Mammary epithelial cell (primary cell): ENCODE measurements at places on chromosomes 6 and 20. TPM values are rescaled to one million over a fixed set of nuclear protein-coding genes. Genes with fewer than 3 reads are reported as not detected.

The HLA-DMA gene
- 1.5 TPM for total RNA-seq

The MKKS gene
- total RNA-seq: 23.4 and 24.4 TPM in 2 replicates

The PAK5 gene
- 0.07 TPM in 1 of 2 replicates, not detected in the other for total RNA-seq

The OXT gene
- total RNA-seq: not detected

The SLC17A2 gene
- total RNA-seq: not detected

The BPIFB2 gene
- not detected in 2 replicates for total RNA-seq

The LRRC1 gene
- total RNA-seq: 18.2 TPM

The ZNF311 gene
- total RNA-seq: 2.0 TPM

The FAM217A gene
- not detected in 2 replicates for total RNA-seq

The MUC21 gene
- total RNA-seq: not detected in 2 replicates

The C6orf52 gene
- total RNA-seq: 2.1 TPM in 1 of 2 replicates, not detected in the other

The CALHM5 gene
- total RNA-seq: 0.50 TPM

The GATA5 gene
- total RNA-seq: not detected

The ZSCAN23 gene
- 7.2 TPM for total RNA-seq

The CLPSL2 gene
- total RNA-seq: not detected

The CYP24A1 gene
- 0.13 and 1.3 TPM in 2 replicates for total RNA-seq

The PI16 gene
- not detected in 2 replicates for total RNA-seq

The SLC17A3 gene
- total RNA-seq: not detected

The BFSP1 gene
- 1.3 TPM for total RNA-seq

The OPN5 gene
- not detected in 2 replicates for total RNA-seq

The SMOC2 gene
- not detected in 2 replicates for total RNA-seq

The C6orf132 gene
- total RNA-seq: 37.0 and 42.4 TPM in 2 replicates

The MEP1A gene
- total RNA-seq: not detected

The LHFPL5 gene
- not detected for total RNA-seq

The CDSN gene
- 0.29 and 0.80 TPM in 2 replicates for total RNA-seq

The CNBD2 gene
- 1.2 TPM for total RNA-seq

The FHL5 gene
- not detected in 2 replicates for total RNA-seq

The NKX2-4 gene
- total RNA-seq: not detected

The COL12A1 gene
- total RNA-seq: 263 TPM

The UNC5CL gene
- total RNA-seq: 0.50 TPM

The MACROD2 gene
- total RNA-seq: 3.2 TPM

The ZKSCAN3 gene
- total RNA-seq: 3.7 and 4.1 TPM in 2 replicates

The HIVEP2 gene
- 14.5 TPM for total RNA-seq

The PPP1R14C gene
- 56.2 and 66.5 TPM in 2 replicates for total RNA-seq

The LCA5 gene
- 4.8 and 6.8 TPM in 2 replicates for total RNA-seq

The MMP24 gene
- total RNA-seq: 6.8 TPM

The ECT2L gene
- total RNA-seq: under 0.01 TPM

The ZNF292 gene
- total RNA-seq: 27.5 TPM

The IMPG1 gene
- not detected in 2 replicates for total RNA-seq

The DYNLRB1 gene
- total RNA-seq: 95.6 and 113 TPM in 2 replicates

The ASIP gene
- total RNA-seq: not detected in 2 replicates

The SIRPD gene
- not detected for total RNA-seq

The OTOR gene
- not detected in 2 replicates for total RNA-seq

The C2 gene
- total RNA-seq: 0.45 and 0.56 TPM in 2 replicates

The ADGRB3 gene
- not detected in 2 replicates for total RNA-seq

The F13A1 gene
- total RNA-seq: not detected in 2 replicates

The PRND gene
- not detected for total RNA-seq

The RAET1G gene
- total RNA-seq: 28.8 and 34.3 TPM in 2 replicates

The RBPJL gene
- not detected in 2 replicates for total RNA-seq

The SPTLC3 gene
- total RNA-seq: 12.5 TPM

The STMND1 gene
- not detected in 2 replicates for total RNA-seq

The RNF182 gene
- not detected in 2 replicates for total RNA-seq
